SK-N-DZ (cell line): ENCODE measurements at places on chromosomes 1 and 21.

DNA sequence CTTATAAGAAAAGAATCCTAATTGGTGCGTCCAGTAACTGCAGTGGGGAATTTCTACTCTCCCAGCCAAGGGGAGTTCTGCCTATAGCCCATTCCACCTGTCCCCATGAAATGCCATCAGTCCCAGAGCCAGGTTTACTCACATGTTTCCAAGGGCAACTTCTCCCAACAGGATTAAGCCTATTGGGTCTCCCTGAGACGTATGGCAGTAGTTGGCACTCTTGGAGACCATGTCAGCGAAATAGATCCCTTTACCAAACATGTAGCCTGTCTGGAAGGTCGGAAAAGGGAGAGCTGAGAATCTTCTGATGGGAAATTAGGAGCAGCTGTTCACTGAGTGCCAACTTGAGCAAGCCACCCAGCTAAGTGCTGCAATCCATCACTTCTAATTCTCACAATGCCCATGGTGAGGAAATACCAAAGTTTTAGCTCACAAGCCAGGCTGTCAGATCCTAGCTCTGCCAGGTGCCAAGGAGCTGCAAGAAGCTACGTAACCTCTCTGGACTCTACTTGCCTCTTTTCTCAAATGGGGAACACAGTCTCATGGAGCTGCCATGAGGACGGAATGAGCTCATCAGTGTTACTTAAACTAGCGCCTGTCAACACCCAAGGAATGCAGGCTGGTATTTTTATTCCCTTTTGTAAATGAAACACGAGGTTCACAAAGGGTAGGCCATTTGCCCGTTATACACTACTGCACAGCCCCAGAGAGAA, 43.9 kb downstream of the PARP1 start:
- no peak for DNase-seq

DNA sequence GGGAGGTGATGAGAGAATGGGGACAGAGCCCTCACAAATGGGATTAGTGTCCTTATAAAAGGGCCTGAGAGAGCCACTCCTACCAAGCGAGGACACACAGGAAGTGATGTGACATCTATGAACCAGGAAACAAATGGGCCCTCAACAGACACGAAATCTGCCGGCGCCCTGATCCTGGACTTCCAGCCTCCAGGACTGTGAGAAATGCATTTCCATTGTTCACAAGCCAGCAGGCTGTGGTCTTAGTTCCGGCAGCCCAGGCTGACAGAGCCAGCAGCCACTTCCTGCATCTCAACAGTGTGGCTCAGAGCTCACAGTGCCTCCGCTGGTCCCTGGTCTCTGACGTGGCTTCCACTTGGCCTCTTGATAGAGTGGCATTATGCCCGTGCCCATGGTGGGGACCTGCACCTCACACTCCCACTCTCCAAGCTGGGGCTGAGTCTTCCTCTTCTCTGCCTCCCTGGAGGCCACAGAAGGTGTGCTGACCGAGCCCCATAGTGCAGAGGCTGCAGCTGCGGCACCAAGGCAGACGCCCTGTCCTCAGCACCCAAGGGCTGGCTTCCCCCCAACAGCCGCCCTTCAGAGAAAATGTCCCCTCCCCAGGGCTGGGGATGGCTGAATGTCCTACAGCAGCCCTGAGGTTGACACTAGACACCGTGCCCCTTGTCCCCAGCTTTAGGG, 44.9 kb downstream of the ACOT7 start:
- DNase-seq = no peak

GRCh38 chr1:11107599-11107998, 7.9 kb upstream of the EXOSC10 start:
- DNase-seq = no peak

GRCh38 chr1:87179076-87179810, 149.4 kb upstream of the LMO4 start:
- DNase-seq = peak; percentile 56

DNA sequence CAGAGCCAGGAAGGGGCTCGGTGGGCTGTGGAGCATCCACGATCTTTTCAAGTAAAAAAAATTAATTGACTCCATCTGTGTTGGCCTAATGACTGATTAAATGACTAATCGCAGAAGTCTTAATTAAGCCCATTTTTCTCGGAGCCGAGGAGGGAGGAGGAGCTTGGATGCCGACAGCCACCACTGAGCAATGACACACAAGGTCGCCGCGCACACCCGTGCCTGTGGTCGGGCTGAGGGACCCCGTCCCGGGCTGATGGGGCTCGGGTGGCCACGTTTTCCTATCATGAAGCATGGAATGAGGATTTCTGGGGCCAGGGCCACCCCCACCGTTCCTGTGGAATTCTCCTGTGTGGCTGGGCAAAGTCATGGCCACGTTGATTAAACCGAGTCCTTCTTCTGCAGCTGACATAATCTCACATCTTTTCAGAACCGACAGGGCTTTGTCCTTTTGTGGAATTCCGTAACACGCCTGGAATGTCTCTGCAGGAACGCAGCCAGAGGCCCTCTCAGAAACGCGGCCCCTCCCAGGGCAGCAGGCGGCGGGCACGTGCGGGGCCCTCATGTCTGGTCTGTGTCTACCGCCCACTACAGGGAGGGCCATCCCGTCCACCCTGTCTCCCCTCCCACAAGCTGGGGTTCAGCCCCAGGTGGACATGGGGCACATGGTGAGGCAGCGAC, 60.7 kb downstream of the MORN1 start:
- no peak for DNase-seq
